ENCODE measurements at places on chromosomes 3 and 15.

- no peak for DNase-seq
Observed at GRCh38 chr3:46228260-46229242, 13.7 kb upstream of the CCR3 start.

- no peak for DNase-seq
Observed at GRCh38 chr3:128799653-128800052, 73.7 kb downstream of the RAB7A start.

GRCh38 chr3:46193436-46193835 is 14.7 kb downstream of the CCR1 start:
- DNase-seq, result no peak

DNA sequence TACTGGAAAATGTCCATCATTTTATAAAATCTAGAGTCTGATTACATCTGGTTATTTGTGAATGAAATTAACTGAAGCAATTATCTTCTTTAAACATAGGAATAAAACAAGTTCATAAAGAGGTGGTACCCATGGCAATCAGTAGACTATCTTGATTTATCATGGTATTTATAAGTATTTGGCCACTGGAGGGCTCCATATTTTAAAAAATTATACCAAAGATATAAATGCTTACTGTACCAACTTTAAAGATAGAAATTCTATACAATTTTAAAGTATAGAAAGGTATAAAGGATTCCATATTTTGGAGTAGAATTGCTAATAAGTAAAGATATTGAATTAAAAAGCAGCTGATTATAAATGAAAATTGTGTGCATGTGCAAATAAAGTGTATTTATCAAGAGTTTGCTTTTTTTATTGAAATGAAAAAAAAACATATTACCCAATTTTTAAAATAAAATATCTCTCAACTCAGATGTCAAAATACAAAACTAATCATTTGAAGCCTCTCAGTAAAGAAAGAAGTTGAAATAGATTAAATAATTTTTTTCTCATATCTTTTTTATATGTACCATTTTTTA is 105.3 kb downstream of the BBX start:
- DNase-seq, result no peak

DNA sequence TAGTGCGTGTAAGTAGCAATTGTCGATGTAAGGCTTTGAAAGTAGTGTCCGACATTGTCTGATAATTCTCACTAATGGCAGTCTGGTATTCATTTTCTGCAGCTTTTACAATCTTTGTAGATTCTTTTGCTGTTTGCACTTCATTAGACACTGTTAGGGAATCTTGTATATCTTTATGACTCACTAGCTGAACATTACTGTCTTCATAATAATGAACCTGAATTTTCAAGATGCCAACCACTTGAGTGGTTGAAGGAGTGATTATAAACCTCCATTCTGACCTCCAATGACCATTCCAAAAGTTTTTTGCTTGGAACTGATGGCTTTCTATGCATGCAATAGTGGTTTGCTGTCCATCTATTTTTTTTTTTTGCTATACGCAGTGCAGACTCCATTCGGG is 76.4 kb upstream of the MFGE8 start:
- no peak for DNase-seq

DNA sequence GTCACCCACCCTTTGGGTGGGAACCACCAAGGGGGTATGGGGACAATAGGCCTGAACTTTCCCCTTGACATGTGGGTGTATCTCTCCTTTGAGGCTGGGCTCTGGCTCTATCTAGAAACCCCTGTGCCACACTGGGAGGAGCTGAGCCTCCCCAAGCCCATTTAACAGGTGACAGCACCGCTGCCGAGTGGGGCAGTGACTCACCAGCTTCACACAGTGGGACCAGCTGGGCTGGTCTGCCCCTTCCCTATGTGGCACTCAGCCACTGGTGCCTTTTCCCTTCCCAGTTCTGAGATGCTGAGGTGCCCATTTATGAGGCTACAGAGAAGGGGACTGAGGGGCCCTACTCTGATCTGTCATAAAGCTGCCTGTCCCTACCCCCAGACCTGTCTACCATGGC is 5.1 kb downstream of the PSTPIP1 start:
- peak; percentile 67 for DNase-seq

DNA sequence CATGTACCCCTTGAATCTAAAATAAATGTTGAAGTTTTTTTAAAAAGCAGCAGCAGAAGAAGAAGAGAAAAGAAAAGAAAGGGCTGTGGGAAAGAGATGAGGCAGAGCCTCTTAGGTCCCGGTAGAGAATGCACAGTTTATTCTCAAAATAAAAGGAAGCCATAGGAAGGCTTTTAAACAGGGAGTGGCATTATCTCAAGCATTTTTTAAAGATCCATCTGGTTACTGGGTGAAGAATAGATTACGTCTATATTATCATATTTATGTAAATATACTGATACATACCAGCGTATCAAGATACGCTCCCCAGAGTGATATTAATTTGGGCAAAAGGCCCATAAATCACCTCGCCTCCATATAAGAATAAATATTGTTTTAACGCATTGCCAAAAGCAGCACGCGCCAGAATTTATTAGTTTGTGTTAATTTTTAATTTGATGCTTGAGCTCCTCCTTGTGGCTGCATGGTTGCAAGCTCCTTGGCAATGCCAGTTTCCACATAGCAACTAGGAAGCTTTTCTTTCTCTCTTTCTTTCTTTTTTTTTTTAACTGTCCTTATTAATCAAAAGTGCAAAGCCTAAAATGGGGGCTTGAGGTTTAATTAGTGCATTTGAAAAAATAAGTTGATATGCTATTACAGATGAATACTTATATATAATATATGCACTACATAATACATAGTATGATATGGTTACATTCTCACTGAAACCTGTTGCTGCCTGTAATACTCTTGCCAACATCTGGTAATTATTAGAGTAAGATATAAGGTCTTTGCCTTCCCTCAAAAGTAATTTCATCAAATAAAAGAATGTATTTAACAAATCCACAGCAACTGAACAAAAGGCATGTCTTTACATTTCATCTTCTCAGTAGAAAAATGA is 242.8 kb upstream of the UBE2E2 start:
- DNase-seq, result no peak

DNA sequence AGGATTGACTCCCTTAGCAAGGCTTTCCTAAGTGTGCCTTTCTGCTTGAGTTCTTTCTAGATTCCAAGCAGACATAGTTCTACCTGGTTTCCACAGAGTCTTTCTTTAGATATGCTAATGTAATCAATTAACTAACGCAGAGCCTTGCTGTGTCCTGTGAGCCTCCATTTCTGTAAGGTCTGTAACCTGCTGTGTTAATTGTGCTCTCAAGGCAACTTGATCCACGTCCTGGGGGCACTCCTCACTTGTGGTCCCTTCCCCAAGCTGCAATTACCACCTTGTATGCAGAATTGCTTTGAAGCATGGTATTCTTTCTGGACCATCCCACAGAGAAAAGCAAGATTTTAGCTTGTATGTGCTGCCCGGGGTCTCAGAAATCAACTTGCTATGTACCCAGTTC is 29.5 kb upstream of the THSD4 start:
- DNase-seq, result no peak

DNA sequence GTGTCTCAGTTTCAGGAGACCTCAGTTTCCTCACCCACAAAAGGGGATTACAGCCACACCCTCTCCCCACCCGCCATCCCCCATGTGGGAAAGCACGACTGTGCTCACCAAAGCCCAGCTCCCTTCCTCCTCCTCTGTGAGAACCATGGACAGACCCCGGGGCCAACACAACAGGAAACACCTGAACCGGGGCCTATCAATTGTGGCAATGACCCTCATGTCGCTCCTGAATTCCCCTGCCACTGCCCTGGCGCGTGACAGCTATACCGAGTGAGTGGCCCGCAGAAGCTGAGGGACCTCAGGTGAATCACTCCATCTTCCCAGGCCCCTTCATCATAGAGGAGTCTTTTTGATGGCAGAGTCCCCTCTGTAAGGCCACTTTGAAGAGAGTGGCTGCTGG is 28.6 kb downstream of the PLEKHO2 start:
- no peak for DNase-seq

DNA sequence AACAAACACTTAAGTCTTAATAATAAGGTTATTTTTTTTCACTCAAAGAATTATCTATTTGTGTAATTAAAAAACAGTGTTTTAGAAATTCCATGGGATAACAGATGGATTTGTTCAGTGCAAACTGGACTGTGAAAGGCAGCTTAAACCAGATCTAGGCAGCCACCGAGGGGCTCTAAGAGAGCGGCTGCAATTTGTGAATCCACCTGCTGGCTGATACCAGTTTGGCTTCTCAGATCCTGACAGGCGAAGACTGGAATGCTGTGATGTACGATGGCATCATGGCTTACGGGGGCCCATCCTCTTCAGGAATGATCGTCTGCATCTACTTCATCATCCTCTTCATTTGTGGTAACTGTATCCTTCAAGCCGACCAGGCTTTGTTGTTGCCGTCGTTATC is 119.6 kb downstream of the CHDH start:
- no peak for DNase-seq

DNA sequence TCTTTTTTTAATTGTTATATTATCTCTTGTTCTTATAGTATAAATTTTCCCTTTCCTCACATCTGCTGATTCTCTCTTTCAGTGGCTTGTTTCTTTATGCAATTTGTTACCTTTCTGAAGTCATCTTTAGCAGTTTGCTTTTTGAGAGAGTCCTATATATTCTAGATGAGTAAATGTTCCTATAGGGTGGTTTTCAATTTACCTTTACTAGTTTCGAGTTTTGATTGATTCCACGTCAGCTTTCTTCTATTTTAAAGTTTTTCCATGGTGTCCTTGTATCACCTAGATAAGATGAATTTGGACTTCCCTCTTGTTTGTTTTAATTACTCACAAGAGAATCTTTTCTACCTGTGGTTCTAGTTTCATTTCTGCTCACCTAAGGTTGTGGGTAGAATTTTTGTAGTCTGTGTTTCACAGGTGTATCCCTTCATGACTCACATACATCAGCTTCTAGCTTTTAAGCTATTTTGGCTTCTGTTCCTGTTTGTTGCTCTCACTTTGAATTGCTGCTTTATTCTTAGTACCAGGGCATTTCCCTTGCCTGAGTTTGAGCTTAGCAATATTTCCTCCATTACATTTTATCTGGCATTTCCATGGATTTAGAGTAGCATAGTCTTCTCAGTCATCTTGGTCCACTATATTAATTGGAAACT is 6.4 kb downstream of the TEX9 start:
- no peak for DNase-seq

DNA sequence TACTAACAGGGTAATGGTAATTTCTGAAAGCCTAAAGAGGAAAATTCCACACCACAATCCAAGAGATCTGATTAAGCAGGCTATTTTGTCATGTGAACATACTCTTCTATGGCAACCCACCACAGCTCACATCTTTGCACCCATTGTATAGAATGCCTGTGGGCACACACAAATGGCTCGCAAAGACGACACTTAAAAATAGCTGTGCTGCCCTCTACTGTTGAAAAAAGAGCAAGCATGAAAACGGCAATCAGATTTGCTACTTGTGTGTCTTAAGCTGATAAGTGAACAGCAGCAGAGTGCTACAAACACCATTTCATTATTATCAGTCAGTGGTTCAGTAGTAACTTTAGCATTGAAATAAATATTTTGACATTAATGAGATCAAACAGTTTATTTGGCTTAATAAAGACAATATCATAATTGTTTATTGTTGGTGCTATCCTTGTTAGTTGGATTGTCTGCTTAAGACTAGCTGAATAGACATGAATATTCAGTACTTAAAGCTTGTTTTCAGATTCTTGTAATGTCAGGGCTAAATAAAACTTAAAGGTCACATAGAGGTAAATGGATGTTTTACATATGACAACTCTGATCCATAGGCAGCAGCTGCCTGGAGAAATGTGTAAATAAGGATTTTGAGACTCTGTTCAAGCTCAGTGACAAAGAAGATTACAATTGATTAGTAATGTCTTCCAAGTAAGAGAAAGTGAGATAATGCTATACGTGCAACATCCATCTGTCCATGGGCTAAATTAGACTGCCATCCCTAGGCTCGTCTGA is 199.1 kb downstream of the LRRN1 start:
- no peak for DNase-seq

- DNase-seq, result no peak
Observed at GRCh38 chr3:63022114-63022513, 146.9 kb upstream of the CADPS start.
